EH (cell line): ENCODE measurements at places on chromosomes 12 and 14.

GRCh38 chr12:56186957-56187356 is 2.3 kb downstream of the SMARCC2 start:
- DNase-seq = no peak

DNA sequence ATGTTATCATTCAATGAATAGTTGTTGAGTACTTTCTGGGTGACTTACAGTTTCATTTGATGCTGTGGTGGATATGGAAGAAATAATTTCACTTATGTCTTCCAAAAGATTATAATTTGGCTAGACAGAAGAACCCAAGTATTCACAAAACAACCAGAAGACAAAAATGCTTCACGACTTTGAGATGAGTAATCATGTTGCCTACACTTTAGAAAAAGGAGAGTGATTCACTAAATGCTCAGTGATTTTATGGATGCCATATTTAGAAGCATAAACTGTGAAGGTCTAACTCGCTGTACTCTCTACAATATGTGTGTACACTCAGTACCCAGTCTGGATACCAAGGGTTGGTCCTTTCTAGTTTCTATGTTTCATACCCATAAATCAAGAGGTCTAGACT is 101.3 kb upstream of the E2F7 start:
- DNase-seq = peak; percentile 77

- DNase-seq = no peak
These were observed 279.2 kb downstream of the SYT1 start for GRCh38 chr12:79143803-79144202.

DNA sequence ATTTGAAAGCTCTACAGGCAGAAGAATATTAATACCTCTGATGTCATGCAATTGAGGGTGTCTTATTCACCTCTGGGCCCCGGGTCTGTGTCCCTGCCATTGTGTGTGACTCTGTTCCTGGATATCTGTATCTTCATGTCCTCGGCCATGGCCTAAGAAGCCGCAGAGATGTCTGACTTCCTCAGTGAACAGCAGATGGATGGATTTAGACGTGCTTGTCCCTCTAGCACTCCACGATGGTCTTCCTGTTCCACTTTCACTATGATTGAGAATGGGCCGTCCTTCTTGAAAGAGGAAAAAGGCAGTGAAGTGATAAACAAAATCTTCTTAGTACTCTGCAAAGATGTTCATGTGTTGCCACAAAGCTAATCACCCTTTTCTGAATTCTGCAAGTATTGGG is 217.4 kb downstream of the SLC41A2 start:
- no peak for DNase-seq

DNA sequence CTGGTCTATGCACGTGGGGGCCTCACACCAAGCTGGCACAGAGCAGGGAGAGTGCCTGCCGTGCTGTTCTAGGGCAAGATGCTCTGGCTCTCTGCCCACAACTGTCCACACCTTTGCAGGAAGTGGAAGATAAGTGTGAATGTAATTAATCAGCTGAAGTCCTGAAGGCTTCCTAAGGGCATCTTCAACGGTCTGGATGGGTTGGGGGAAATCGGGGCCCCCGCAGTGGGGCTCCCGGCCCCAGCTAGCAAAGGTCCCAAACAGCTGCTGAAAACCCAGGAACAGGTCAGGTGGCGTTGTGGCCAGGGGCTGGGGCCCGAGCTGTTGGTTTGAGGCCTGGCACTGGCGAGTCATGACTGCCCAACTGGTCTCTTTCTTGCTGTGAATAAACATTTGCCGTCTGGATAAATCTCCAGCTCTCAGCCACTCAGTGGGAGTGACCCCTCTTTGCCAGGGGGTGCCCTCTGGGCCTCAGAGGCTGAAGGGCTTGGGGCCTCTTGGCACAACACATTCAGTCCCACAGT is 6.7 kb upstream of the SLC25A29 start:
- DNase-seq = no peak

DNA sequence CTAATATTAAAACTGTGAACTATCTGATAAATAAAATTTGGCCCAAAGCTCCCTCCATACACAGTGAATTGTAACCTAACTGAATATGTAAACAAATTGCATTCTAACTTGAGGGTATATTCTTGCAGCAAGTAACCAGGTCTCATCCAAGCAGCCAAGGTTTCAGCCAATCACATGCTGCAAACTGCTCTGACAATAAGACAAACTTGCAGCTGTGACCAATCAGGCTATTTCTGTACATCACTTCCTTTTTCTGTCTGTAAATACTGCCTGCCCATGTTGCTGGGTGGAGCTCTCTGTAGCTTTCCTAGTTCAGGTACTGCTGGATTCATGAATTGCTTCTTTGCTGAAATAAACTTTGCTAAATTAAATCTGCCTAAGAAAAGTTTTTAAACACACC is 499.0 kb downstream of the GALC start:
- no peak for DNase-seq

DNA sequence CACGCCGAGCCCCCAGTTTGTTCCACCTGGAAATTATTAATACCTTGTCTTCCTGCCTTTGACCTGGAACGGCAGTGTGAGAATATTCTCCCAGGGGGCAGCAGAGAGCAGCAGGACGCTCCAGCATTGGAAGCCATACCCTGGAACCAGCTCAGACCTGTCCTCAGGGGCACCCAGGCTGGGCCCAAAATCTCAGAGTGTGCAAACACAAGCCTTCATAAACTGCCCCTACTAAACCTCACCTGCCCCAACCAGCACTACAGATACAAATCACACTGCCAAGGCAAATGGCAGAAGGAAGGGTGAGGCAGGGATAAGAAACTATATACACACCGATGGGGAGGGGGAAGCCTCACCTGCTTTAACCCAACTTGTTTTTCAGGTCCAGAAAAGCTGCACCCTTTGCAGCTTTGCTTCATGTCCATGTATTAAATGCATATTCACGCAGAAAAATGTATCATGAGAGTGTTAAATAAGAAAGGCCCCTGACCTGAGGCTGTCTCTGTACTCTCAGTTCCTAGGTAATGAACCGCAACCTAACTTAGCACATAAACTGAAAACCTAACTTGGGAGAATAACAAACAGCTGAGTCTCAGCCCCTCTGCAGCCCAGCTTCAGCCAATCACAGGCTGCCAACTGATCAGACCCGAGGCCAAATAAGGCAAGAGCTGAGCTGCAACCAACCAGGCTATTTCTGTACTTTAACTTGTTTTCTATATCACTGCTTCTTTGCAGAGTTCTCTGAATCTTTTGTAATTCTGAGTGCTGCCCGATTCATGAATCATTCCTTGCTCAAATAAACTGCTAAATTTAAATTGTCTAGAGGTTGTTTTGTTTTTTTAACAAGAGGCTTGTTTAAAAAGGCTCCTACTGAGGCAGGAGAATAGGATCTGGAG is 130.1 kb downstream of the SPTSSA start:
- peak; percentile 79 for DNase-seq

DNA sequence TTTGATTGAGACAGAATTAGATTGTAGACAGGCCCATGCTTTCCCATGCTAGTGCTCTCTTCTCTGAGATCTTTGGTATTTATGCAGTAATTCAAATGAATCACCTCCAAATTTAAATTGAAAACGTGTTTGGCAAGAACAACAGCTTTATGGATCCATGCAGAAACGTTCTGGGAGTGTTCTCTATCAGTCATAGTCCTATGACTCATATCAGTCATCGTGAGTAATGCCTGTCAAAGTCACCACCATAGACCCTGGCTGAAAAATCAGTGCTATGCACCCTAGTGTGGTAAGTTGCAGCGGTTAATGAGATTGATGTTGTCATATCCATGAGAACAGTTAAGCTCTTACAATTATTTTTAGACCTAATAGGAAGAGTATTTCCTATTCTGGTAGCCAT is 90.1 kb upstream of the FOXG1 start:
- DNase-seq = peak; percentile 19

DNA sequence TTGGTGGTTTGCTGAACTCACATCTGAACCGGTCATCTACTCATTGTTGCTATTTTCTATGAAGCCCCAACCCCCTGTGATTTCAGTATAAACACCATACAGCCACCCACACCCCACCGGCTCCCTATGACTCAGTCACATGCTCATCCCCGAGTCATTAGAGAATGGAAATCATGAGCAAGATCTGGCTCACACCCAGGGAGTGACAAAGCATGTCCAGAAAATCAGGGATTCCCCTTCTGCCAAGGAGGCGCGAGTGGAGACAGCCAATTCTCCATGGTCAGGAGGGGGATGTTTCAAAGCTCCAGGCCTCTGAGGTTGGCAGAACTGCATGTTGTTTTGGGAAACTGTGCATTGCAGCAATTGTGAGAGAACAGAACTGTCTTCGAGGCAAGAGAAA is 657.5 kb upstream of the TBX3 start:
- peak; percentile 99 for DNase-seq

GRCh38 chr12:112322441-112322840 is 59.8 kb downstream of the HECTD4 start:
- peak; percentile 17 for DNase-seq

DNA sequence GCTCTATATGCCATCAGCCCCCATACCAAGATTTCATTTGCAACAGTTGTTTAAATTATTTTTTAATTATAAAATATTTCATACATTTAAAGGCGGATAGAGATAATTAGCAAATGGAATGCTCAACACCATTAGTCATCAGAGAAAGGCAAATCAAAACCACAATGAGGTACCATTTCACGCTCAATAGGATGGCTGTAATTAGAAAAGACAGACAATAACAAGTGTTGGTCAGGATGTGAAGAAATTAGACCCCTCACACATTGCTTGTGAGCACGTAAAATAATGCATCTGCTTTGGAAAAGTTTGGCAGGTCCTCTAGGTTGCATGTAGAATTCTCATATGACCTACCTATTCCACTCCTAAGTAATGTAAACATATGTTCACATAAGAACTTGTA is 35.3 kb upstream of the EPS8 start:
- no peak for DNase-seq

GRCh38 chr14:46653031-46653755 is 1.6 kb upstream of the RPL10L start:
- no peak for DNase-seq

GRCh38 chr12:29148911-29149690 is at the start of gene FAR2:
Gene FAR2 (plus strand): TSS chr12:29149278. CDS start chr12:29270450, 121,172 bp downstream.
- peak; percentile 67 for DNase-seq

GRCh38 chr14:45253754-45254310 is 830 bp upstream of the MIS18BP1 start:
- DNase-seq = peak; percentile 74

- peak; percentile 27 for DNase-seq
These were observed 86.6 kb downstream of the PPP1R12A start for GRCh38 chr12:79848339-79848738.

GRCh38 chr12:6542209-6543009 is 8.1 kb downstream of the GAPDH start:
- DNase-seq = no peak

DNA sequence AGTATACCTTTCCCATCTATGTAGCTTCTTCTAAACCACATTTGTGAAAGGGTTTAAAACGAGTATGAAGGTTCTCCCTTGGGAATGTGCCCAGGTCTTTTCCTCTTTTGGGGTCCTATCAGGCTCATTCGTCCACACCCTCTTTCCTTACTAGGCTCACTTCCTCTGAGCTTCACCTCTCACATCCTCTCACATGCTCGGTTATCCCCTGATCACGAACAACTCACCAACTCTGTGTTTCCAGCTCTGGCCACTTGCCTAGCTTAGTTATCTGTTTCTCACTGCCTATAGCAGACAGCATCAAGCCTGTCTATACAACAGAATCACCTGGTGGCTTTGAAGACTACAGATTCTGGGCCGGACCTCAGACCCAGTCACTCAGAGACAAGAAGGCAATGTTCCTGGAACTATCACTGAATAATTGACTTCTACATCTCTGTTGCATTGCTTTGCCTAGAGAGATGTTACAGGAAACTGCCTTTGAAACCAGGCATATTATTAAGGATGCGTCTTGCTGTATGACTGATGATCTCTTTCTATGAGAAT is 158.2 kb downstream of the FOXN3 start:
- DNase-seq = no peak

GRCh38 chr12:117789195-117789912 is 179.4 kb downstream of the KSR2 start:
- no peak for DNase-seq

DNA sequence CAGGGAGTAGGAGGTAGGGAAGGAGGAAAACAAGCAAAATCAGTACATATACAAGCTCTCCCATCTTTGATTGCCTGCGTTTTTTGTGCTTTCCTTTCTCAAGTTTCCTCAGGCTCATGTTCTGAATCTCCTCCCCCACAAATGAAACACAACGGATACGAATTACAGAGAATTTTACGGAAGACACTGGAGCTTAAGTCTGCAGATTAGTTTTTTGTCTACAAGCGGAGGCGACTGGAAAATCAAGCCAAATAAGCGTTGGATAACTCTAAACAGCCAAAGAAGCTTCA is 612 bp downstream of the WBP11 start:
- no peak for DNase-seq

GRCh38 chr14:37559386-37559785 is 35.7 kb downstream of the FOXA1 start:
- DNase-seq = peak; percentile 7

- DNase-seq = peak; percentile 58
These were observed 153.2 kb upstream of the DDHD1 start for GRCh38 chr14:53306267-53306721.

DNA sequence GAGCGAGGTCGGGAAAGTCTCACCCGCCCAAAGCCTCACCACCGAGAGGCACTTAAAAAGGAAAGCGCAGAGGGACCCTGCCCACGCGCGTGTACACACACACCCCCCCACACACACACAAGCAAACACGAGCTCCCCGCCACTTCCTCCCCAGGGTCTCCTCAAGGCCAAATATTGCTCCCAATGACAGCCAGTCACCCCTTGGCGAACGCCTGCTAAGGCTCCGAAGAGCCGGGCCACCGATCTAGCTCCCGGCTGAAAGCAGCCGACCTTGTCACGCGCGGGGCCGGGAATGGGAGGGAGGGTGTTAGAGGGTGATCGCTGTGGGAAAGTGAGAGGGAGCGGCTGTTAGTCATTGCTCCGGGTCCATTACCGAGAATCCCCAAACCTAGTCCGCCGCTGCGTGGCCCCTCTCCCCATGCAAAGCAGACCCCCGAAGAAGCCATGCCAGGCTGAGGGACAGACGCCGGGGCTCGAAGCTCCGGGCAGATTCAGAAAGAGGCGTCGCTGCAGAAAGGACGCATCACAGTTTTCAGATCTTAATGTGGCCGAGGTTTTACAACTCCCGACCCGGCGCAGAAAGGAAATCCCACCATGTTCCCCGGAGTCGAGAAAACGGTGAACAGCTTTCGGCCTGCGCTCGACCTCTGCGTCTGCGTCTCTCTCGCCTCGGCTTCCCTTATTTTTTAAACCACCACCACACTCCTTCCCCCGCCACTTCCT is 2.6 kb downstream of the BMP4 start:
- DNase-seq = peak; percentile 64

- no peak for DNase-seq
These were observed 55.0 kb upstream of the GRIP1 start for GRCh38 chr12:66733839-66734238.

- peak; percentile 55 for DNase-seq
These were observed 398.3 kb downstream of the APAF1 start for GRCh38 chr12:99043319-99043914.
